ENCODE measurements at places on chromosomes 16 and 17.
A peak's percentile ranks its signal among the peaks of the same experiment; 100 is the strongest.

DNA sequence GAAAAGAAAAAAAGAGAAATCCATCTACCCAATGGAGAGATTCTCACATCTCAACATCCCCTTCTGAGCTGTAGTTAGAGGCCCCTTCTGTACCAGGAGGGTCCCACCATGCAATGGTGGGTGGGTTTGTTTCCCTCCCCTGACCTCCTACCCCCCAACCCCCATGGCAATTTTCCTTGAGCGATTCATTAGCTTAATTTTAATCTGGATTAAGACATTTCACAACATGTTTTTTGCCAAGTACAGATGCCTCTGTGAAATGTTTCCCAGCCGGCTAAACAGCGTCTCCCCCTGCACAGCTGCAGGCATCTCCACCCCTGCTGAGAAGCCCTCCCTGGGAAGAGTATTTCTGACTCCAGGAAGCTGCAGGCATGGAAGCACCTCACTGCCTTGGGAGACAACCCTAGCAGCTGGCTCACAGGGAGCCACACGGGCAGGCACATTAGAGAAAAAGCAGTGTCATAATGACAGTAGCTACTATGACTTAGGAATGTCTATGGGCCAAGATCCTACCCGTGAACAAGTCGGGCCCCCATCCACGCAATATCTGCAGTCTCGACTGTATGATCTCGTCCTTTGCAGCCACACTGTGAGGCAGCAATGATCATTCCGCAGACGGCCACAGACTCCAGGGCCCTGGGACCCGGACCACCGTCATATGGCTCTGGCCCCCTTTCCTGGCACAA lies 117.3 kb downstream of the ADCY9 start:
- no peak for DNase-seq

DNA sequence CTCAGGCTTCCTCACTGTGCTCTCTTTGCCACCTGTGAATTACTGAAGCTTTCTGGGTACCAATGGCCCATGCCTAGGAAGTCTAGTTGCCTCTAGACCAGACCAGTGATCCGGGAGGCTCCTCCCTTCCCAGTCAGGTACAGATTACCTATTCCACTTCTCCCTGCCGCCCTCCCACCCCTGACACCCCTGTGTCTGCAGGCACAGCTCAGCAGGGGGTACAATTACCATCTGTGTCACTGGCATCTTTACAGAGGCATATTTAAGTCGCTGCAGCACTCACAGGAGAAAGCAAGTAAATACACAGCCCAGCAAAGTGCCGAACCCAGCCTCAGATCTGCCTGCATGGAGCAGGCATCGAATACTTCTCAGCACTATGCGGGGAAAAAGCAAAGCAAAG lies 5.3 kb upstream of the WSCD1 start:
- DNase-seq: no peak

DNA sequence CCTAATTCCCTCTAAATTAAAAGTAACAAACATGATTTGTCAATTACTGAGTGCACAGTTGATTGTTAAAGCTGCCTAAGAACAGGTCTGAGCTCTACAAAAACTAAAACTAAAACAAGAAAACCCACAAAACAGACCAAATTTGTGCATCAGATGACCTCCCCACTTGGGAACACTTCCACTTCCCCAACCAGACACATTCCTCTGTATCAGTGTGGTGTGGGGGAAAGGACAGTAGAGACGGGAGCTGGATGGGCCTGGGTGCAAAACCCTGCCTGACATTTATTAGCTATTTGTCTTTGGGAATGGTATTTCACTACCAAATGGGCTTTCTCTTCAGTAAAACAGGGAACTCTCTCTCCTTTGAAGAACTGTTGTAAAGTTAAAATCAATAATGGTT lies 29.8 kb downstream of the STAT3 start:
- DNase-seq: no peak

DNA sequence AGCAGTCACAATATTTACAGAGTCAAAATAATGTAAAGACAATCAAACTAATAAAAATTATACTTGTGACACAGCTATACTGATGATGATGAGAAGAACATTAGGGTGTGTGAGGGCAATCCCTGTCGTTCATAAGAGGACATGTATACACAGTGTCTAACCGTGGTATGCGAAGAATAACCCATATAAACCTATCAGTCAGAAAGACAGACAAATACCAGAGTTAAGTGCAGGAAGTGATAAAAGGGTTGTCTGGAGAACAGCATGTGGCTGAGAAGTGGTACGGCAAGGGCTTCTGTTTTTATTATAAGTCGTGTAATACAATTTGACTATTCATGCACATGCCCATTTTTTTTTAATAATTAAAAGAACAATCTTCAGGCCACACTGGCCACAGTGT lies 46.7 kb downstream of the LMF1 start:
- DNase-seq: no peak

GRCh38 chr16:11783319-11784037 lies 13.6 kb downstream of the ZC3H7A start:
- DNase-seq: no peak

DNA sequence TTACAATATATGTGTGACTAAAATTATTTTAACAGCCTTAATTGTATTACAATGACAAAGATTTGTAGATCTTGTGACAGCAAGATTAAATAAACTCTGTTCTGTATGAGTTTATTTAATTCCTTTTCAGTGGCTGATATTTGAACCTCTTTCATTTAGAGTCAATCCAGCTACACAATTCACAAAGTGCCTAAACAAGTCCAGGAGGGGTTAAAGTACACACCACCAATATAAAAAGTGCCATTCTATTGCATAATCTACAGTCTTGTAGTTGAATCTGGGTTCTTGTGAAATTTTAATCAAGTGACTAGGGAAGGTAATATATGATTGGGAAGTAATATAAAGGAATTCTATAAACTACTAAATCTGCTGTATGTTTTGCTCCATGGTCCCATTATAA lies 3.9 kb upstream of the NFAT5 start:
- DNase-seq: no peak

DNA sequence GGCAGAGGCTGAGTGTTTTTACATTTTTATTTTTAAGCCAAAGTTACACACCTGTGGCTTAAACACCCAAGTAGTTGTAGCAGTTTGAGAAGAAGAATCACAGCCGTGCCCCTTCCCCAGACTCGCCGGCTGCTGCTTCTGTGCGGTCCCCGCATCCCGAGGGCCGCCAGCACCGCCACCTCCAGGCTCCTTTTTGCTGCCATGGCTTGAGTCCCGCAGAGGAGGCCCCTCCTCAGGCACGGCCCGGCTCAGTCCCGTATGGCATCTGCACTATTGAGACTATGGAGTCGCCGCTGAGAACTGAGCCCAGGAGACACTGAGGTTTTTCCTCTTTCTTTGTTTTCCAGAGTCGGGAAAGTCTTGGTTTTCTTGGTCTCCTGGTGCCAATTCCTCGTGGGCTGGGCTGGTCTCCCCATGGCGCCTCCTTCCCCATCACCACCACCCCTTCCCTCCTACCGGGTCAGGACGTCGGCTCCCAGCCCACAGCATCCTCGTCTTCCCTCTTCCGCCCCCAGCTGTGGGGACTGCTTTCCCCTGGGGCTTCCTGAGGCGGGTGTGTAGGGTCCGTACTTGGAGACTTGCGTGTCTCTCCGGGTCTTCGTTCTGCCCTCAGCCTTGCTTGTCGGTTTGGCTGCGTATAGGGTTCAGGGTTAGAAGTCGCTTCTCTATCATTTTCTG lies 32.6 kb upstream of the CDH15 start:
- no peak for DNase-seq

DNA sequence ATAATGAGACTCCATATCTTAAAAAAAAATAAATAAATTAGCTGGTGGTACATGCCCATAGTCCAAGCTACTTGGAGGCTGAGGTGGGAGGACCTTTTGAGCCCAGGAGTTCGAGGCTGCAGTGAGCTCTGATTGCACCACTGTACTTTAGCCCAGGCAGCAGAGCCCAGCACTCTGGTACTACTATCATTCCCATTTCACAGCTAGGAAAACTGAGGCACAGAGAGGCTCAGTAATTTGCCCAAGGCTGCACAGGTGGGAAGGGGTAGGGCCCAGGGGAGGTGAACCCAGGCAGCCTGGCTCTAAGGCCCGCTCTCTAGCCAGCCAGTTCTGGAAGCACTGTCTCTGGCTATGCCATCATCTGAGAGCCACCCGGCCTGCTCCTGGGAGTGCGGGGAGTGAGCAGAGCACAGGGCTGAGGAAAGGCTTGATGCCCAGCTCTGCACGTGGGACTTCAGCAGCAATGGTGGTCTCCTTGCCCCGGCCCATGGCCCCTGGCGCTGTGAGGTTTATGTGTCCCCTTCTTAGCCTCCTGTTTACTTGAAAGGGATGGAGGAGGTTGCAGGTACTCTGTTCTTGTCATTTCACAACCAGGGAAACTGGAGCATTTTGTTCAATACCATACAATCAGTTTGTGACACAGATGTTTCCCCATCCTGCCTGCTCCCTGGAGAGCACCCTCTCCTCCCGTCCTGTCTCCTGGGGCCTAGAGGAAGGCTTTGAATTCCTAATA lies 222.3 kb downstream of the KATNIP start:
- DNase-seq: no peak

DNA sequence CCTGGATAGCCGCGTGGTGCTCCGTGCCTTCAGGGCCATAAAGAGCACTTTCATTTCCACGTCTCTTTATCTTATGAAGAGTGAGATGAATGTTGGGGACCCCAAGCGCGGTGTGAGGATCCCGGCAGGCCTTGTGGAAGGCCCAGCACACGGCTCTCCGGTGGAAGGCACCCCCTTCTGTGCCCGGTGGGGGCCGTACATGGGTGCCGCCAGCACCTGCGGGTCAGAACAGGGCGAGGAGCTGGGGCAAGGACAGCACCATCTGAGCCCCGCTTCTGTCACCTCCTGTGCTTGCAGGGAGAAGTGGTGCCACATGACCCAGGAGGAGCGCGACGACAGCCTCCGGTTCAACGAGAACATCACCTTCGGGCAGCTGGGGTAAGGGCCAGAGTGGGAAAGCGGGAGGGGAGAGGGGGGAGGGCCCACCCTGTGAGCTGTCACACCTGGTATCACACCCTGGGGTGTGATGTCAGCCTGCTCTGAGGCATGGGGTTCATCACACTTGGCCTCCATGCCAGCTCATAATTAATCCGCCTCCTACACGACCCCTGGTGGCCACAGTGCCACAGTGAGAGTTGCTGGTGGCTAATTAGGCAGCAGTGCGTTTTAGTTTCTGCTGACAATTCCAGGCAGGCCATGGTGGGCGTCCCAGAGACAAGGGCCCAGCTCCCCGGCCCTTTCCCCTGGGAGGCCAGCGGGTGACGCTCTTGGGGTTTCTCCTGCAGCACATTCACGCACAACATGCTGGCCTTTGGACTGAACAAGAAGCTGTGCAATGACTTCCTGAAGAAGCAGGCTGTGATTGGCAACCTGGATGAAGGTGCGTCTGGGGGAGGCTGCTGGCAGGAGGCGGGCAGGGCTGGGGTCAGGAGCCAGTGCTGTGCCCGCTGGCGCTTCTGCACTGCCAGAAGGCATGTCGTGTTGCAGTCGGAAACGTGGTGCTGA lies 25.7 kb downstream of the CIBAR2 start:
- peak; percentile 56 for DNase-seq

DNA sequence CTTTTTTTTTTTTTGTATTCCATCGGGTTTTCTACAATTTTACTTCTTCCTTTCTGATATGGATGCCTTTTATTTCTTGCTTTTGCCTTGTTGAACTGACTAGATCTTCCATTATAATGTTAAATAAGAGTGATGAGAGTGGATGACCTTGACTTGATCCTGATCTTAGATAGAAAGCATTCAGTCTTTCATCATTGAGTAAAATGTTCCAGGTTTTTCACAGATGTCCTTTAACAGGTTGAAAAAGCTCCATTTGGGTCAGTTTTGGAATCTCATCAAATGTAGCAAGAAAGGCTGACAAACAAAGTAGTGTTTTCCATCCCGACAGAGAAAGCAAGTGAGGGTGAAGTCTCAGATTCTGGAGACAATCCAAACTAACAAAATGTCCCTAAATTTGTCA lies 27.2 kb upstream of the WIPI1 start:
- DNase-seq: no peak

DNA sequence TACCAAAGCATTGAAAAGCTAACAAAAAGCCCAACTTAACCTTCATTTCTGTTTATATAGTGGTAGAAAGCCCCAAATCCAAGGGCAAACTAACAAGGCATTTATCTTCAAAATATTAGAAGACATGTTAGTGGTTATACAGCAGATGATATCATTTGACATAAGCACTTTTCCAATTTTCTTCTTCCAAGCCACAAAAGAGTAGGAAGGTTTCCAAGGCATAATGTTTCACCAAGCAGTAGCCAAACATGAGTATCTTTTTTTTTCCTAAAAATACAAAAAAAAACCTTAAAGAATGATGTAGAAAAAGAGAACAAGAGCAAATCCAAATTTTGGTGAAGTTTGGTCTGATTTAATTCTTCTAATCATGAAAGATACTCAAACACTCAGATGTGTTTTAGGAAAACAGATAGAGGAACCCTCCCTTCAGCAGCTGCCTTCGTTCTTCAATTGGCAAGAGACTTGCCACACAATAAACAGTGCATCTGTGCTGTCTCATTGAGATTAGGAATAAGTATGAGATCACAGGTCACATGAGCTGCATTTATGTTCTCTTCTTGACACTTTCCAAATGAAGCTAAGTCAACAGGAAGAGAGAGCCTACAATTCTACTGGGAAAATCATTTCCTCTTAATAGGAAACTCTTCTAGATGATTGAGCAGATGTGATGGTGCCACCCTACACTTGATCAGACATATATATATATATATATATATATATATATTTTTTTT lies 106.7 kb downstream of the TTC19 start:
- no peak for DNase-seq

DNA sequence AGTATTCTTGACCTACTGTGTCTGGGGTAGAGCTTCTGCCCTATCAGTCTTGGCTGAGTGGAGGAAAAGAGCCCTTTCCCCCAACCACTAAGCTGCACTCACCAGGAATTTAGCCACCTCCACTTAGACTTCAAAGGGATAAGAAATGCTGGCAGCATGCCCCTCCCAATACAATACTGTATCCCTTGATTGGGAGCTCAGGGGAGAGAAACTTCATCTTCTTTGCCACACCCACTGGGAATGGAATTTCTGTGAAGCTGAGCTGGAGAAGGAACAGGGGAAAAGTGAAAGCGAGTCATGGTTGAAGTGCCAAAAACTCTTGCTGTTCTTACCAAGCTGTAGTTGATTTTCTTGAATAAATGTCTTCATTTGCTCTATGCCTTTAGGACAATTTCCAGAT lies 68.8 kb downstream of the CEP112 start:
- no peak for DNase-seq

GRCh38 chr17:42329025-42329976 lies 41.0 kb downstream of the STAT5A start:
- DNase-seq: no peak

DNA sequence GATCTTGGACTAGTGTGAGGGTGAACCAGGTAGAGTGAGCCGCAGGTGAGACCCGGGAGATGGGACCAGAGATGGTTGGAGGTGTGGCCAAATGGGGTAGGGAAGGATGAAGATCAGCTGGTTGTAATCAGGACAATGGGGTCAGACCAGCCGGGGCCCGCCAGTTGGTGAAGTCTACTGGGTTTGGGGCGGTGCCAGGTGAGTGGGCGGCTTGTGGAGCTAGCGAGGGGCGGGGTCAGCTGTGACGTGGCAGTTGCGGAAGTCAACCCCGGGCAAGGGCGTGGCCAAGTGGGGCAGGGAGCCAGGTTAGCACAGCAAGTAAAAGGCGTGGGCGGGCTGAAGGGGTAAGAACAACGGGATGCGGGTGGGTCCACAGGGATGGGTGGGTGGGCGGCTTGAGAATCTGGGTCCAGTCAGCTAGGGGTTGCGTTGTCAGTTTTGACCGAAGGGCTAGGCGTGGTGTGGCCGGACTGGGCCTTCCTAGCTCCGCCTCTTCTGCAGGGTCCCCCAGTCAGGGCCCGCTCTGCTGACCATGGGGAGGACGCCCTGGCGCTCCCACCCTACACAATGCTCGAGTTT lies 25.5 kb upstream of the ALKBH5 start:
- peak; percentile 55 for DNase-seq

- no peak for DNase-seq
Measured at GRCh38 chr16:10638101-10638500, 56.6 kb downstream of the TEKT5 start.

Measured in left renal pelvis (tissue), 4 donors.